ENCODE measurements at places on chromosomes 5 and 9.

DNA sequence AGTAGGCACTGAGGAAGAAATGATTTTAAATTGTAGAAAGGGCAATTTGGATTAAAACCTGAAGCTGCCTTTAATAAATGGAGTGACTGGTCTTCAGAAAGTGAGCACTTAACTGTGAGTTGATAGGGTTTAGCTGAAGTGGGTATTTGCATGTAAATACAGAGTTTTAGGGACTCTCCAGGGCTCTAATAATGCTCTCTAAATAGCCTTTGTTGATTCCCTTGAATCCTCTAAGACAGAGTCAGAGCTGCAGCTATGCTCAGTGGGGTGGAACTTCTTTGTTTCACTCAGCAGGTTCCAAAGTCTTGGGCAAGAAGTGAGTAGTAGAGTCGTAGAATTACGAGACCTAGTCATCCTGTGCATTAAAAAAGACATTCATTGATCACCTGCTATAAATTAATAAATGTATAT, 21.4 kb downstream of the GLRA1 start:
- DNase-seq: no peak

DNA sequence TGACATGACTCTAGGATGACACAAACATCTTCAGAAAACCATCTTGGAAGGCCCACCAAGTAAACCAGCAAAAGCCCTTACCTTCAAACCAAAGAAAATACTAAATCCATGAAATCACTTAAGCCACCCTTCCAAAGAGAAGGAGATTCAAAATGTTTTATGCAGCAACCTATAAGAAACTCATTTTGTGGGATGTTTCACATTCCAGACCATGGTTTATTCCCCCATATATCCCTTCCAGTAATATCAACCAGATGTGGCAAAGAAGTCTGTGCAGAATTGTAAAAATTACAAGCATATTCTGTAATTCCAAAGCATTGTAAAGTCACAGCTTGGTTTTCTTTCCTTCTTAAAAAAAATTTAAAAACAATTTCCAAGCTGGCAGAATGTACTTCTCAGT, 117.4 kb downstream of the SLIT3 start:
- no peak for DNase-seq

GRCh38 chr5:150419630-150420270, 7.0 kb upstream of the CD74 start:
- DNase-seq: no peak

DNA sequence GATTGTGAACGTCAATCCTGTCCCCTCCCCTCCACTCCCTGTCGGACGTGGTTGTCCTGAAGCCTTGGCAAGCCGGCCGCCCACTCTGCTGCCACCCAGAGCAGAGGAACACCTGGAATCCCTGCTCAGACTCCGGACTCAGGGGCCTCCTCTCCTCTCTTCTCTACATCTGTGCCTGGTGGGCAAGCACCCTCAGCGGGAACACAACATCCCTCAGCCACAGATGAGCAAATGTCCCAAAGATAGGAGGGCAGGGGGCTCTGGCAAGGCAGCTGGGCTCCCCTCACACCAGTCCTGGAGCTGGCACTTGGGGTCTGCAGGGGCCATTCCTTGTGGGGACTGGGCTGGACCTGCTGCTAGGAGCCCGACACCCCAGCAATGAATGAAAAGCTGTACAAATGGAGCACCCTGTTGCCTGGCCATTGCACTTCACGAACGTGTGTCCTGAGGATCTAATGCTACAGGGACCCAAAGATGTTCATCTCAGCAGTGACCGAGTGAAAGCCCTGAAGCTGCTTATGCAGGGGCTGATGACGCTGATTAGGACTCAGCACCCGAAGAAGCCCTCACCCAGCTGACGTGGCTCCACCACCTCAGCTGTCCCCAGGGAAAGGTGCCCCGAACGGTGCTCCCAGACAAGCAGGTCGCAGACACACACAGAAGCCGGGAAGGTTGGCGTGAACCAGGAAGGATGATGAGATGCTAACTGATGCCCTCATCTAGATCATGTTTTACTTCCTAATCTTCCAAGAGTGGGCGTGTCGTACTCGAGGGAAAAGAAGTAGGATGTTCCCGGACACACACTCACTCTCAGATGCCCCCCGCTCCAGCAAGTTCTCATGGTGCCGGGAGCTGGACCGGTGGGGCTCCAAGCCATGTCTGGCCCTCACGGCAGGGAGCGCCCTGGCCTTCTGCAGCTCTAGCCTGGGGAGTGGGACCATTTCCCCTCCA, 177.0 kb upstream of the PPP1R26 start:
- DNase-seq: no peak

- peak; percentile 83 for DNase-seq
Measured at GRCh38 chr5:96816411-96816939, 8.7 kb upstream of the ERAP1 start.

- DNase-seq: no peak
Measured at GRCh38 chr9:112069318-112070169, 105.6 kb downstream of the SUSD1 start.

DNA sequence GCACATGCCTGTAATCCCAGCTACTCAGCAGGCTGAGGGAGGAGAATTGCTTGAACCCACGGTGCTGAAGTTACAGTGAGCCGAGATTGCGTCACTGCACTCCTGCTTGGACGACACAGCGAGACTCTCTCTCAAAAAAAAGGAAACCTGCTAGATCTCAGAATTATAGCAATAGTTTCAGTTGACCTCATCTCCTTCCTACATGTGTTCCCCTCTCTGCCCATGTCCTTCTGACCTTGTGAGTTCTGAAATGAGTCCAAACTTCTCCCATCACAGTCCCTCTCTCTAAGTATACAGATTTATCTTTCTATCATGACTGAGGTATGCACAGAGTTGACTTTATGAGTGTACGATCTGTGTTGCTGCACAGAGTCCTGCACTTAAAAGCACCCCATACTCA, 44.6 kb upstream of the SHOC1 start:
- no peak for DNase-seq

DNA sequence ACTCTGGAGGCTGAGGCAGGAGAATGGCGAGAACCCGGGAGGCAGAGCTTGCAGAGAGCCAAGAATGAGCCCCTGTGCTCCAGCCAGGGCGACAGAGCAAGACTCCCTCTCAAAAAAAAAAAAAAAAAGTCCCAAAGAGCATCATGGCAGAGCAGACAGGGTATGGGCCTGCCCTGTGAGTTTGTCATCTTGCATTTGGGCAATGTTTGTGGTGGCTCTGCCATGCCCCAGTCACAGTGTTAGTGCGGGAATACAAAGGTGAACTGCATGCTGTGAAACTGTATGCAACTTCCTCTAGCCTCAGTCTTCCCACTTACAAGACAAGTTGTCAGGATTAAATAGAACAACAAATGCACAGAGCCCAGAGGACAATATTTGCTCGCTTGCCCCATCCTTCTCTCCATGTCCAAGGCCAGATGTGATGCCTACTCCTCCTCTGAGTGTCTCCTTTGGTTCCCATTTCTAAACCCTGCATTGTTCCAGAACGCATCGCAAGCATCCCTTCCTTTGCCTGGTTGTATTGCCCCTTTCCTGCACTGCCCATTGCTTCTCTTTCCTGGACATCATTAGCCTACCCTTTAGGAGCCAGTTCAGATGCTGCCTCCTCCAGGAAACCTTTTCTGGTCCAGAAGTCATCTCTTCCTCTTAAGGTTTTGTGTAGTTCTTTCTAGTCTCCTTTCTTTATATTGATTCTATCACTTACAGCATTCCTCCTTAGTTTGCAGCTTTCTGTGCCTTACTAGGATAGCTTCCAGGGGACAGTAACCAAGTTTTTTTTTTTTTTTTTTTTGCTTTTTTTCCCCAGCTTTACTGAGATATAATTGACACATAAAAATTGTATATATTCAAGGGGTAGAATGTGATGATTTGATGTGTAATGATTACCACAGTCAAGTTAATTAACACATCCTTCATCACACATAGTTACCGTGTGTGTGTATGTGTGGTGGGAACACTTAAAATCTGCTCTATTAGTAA, 69.0 kb upstream of the TNFAIP8 start:
- DNase-seq: no peak

- no peak for DNase-seq
Measured at GRCh38 chr9:33765411-33765810, 29.9 kb upstream of the PRSS3 start.

DNA sequence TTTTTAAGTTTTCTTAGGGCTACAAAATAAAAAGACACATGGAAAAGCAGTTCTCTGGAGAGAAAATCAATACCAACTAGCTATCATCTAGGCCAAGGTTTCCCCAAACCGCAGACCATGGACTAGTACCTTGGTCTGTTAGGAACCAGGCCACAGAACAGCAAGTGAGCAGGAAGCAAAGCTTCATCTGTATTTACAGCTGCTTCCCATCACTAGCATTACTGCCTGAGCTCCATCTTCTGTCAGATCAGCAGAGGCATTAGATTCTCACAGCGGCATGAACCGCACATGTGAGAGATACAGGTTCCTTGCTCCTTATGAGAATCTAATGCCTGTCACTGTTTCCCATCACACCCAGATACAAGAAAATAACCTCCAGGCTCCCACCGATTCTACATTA, 1907.6 kb upstream of the ACO1 start:
- no peak for DNase-seq

DNA sequence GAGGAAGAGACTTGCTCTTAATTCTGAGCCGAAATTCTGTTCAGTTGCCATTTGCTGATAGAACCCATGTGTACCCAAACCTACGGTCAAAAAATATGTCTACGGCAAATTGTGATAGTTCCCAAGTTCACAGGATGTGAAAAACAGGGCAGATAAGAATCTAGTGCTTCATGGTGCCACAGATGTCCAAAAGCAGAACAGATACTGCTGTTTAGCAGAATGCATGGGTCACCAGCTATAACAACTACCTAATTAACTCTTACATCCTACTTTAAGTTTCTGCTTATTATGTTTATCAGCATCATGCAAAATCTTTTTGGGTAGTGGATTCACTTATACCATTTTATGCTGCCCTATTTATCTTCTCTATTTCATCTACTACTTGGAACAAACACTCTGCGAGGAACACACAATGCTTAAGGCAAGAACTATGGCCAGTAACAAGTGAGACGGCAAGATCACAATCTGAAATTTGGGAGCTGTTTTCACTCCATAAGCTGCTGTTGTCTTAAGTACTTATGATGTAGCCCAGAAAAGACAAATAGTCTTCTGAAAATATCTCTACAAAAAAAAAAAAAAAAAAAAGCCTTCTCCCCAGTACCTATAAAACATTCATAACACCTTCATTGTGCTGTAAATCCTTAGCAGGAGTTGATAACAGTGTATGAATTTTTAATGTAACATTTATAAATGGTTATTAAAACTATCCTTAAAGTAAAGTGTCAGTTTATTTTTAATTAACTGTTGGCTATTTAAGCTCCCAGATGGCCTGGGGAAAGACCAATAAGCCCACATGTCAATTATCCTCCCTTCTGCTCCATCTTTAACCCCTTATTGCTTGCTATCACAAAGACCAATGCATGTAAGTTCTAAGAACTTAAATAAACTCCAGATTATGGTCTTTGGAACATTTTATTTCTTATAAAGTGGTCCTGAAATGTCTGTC, 232.3 kb downstream of the TLR4 start:
- DNase-seq: no peak

Data from central memory CD4-positive, alpha-beta T cell (primary cell).